Breast epithelium (tissue), 4 donors: ENCODE measurements at places on chromosomes 5 and 9. TPM values are rescaled to one million over a fixed set of nuclear protein-coding genes. Genes with fewer than 3 reads are reported as not detected.

GRCh38 chr5:94268226-94268625 is 350.2 kb downstream of the KIAA0825 start:
- no peaks in the 10 kb centered on the region for H3K4me1 ChIP-seq
- no peak overlapping the region for H3K4me3 ChIP-seq
- no peak for DNase-seq
- no peaks in the 10 kb centered on the region for H3K36me3 ChIP-seq
- no peak overlapping the region for H3K27ac ChIP-seq
- H3K27me3 ChIP-seq, result no peaks in the 10 kb centered on the region

DNA sequence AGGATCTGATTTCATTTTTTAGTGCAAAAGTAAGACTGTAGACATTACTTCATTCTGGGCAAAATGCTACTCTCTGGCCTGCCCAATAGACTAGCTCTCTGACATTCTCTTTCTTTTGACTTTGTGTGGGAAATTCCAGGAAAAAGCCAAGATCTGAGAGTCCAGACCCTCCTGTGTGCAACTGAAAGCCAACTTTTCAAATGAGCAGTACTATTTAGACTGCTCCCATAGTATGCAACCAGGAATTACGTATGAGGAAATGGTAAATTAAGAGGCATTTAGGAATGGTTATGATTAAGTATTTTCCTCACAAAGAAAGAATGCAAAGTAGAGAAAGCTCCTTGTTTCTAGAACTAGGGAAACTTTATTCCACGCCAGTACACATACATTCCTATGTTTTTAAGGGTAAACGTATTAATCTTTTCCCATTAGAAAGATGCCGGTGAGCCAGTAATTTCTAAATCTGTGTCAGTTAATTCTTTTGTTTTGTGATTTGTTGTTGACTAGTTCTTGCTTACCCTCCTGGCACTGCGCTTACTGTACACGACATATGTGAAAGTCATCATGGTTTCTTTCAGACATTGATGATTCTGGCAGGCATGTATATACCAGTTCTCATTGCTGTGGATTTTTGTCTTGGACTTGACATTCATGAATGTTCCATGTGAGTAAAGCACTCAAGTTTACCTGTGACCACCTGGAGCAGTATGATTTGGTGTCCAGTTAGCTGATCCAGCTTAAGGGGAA is 56.0 kb downstream of the AOPEP start:
- no peaks in the 10 kb centered on the region for H3K4me1 ChIP-seq
- no peak for DNase-seq
- no peak overlapping the region for H3K4me3 ChIP-seq
- H3K27ac ChIP-seq, result no peak overlapping the region
- H3K27me3 ChIP-seq, result no peaks in the 10 kb centered on the region

- no peak for DNase-seq
- H3K4me1 ChIP-seq, result no peaks in the 10 kb centered on the region
- no peaks in the 10 kb centered on the region for H3K36me3 ChIP-seq
- no peak overlapping the region for H3K4me3 ChIP-seq
Observed at GRCh38 chr5:1483856-1484729, 38.9 kb upstream of the SLC6A3 start.

Gene PPP3R2
- not detected for total RNA-seq

GRCh38 chr5:151208481-151208914 is 15.4 kb downstream of the CCDC69 start:
- peak overlapping the region; percentile 4 for H3K27ac ChIP-seq
- H3K4me3 ChIP-seq, result no peak overlapping the region

GRCh38 chr5:159768243-159768642 is 148.0 kb upstream of the ADRA1B start:
- H3K36me3 ChIP-seq, result no peaks in the 10 kb centered on the region
- peaks cover 4% of the 10 kb centered on the region for H3K4me1 ChIP-seq
- no peak for DNase-seq
- H3K27me3 ChIP-seq, result no peaks in the 10 kb centered on the region
- H3K4me3 ChIP-seq, result no peak overlapping the region
- no peak overlapping the region for H3K27ac ChIP-seq

Gene GALT
- 26.1 TPM for total RNA-seq

- no peak overlapping the region for H3K27ac ChIP-seq
- H3K4me3 ChIP-seq, result no peak overlapping the region
Observed at GRCh38 chr5:149913436-149914419, 30.9 kb downstream of the PDE6A start.

Gene CDK5RAP2
- 60.6 TPM for total RNA-seq

DNA sequence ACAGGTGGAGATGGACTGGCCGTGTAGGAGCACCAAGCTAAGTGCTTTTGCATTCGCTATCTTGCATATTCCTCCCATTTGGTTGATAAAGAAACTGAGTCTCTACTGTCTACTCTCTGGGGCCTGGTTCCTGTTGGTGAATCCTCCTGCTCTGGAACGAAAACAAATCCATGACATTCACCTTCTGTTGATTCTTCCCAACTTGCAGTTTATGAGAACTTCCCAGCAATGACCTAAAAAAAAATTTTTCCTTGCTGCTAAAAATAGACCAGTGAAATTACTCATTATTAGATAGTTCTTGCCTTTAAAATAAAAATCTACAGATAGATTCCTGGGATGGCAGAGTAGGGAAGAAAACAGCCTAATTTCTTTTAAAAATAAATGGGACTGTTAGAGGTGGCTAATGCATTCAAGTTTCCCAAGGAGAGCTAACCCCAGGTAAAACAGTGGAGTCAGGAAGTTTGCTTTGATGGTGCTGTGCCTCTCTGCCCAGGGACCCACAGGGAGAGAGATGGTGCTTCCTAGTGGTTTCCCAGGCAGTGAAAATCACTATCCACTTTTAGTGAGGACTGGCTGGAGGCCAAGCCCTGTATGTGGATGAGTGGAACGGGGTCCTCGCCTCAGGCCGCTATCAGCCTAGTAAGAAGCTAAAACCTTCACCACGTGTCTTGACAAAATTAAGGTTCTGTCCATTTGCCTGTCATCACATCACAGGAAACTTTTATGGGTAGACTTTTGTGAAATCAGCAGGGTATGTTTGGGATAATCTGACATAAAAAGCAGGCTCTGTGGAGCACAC is 68.4 kb upstream of the NR3C1 start:
- DNase-seq, result no peak
- no peaks in the 10 kb centered on the region for H3K4me1 ChIP-seq
- H3K36me3 ChIP-seq, result no peaks in the 10 kb centered on the region
- H3K4me3 ChIP-seq, result no peak overlapping the region

Gene GPX8
- 21.0 TPM for total RNA-seq

Gene C9orf50
- total RNA-seq, result not detected

- H3K4me1 ChIP-seq, result peaks cover 5% of the 10 kb centered on the region
- DNase-seq, result no peak
- peak overlapping the region; percentile 4 for H3K4me3 ChIP-seq
Observed at GRCh38 chr5:95808686-95809413, 13.7 kb downstream of the GLRX start.

- H3K4me3 ChIP-seq, result no peak overlapping the region
- no peak overlapping the region for H3K27ac ChIP-seq
- H3K27me3 ChIP-seq, result no peaks in the 10 kb centered on the region
- H3K36me3 ChIP-seq, result no peaks in the 10 kb centered on the region
- DNase-seq, result no peak
Observed at GRCh38 chr5:66223637-66224036, 79.5 kb downstream of the SREK1 start.

Gene CD274
- total RNA-seq, result 2.9 TPM

DNA sequence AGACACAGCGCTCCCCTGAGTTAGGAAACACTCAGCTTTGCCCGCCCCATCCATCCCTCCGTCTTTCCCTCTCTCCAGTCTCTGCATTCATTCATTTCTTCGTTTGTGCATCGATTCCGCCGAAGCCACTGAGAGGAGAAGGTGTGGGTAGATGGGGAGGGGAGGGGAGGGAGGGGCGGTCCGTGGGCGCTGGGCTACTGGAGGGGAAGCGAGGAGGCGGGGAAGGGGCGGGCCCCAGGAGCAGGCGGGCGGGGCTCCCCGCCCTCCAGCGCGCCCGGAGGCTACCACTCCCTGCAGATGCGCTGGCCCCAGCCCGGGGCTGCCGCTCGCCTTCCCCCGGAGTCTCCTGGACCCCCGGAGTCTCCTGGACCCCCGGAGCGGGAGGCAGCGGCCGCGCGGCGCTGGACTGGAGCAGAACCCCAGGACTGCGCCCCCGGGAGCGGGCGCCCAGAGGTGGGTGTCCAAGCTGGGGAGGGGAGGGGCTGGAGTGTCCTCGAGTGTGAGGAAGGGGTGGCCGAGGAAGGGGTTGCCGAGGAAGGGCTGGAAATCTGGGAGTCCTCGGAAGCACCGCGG is 159.5 kb downstream of the C9orf152 start:
- DNase-seq, result peak; percentile 26
- no peaks in the 10 kb centered on the region for H3K4me1 ChIP-seq
- H3K27me3 ChIP-seq, result no peaks in the 10 kb centered on the region
- H3K4me3 ChIP-seq, result peak overlapping the region; percentile 67
- H3K27ac ChIP-seq, result peak overlapping the region; percentile 71
- no peaks in the 10 kb centered on the region for H3K36me3 ChIP-seq

Gene SPATA31C1
- total RNA-seq, result not detected

Gene PKD2L2
- not detected for total RNA-seq

DNA sequence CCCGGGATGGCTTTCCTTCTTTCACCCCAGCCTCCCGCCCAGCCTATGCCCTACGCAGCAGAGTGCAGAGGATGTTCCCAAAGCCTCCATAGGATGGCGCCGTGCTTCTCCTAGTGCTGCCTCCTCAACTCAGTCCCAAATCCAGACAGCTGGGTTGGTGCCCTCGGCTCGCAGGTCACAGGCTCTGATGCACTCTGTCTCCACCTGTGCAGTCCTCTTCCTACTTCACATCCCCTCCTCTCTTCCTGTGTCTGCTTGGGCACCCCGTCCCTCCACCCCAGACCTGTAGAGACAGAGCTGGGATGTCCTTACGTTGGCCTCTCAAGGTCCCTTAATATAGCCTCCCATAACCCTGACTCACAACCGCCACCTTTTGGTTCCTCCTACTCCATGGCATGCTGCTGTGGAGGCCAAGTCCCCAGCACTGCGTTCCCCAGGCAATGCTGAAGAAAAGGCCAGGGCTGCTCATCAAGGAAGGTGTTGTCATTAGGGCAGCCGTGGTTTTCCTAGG is 314.4 kb downstream of the GADD45G start:
- no peak overlapping the region for H3K4me3 ChIP-seq
- no peak for DNase-seq
- no peaks in the 10 kb centered on the region for H3K4me1 ChIP-seq
- no peak overlapping the region for H3K27ac ChIP-seq

Gene RAD17
- total RNA-seq, result 24.1 TPM

Gene ADCY2
- 30.1 TPM for total RNA-seq

- H3K27me3 ChIP-seq, result no peaks in the 10 kb centered on the region
- no peaks in the 10 kb centered on the region for H3K4me1 ChIP-seq
- H3K36me3 ChIP-seq, result no peaks in the 10 kb centered on the region
- H3K4me3 ChIP-seq, result no peak overlapping the region
- no peak overlapping the region for H3K27ac ChIP-seq
Observed at GRCh38 chr5:122342256-122342655, 30.2 kb downstream of the SNCAIP start.

Gene PCDHGB2
- total RNA-seq, result 6.2 TPM

DNA sequence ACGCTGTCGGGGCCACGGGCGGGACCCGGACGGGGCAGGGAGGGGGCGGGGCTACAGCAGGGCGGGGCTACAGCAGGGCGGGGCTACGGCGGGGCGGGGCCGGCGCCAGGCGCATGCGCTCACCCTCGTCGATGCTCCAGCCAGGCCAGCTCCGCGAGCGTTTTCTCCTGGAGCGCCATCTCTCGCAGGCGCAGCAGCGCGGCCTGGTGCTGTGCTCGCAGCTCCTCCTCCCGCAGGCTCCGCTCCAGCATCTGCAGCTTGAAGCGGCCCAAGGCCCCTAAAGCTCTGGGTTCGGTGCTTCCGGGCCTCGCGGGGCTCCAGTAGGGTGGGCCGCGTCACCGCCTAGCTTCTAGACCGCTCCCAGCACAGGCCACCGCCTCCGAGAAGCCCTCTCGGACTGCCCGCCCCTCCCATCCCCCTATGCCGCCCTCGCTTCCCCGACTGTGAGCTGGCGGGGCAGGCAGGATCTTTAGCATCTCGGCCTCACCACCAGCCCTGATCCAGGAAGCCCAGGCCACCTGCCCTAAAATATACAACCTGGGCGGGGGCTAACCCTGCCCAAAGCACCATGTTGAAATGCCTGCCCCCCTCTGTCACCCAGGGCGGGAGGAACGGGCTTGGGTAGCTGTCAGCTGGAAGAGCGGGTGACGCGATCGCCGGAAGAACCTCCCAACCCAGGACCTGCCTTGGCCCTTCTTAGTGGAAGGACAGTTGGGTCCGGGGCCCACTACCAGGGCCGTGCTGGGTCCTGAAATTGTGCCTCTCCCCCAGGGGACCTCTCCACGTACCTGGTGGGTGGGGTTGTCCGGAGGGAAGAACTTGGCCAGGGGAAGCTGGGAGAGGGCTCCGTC is 21.9 kb upstream of the QSOX2 start:
- peak overlapping the region; percentile 35 for H3K4me3 ChIP-seq
- no peaks in the 10 kb centered on the region for H3K36me3 ChIP-seq
- H3K27me3 ChIP-seq, result no peaks in the 10 kb centered on the region
- H3K27ac ChIP-seq, result peak overlapping the region; percentile 9
- H3K4me1 ChIP-seq, result no peaks in the 10 kb centered on the region
- peak; percentile 65 for DNase-seq

- no peak overlapping the region for H3K27ac ChIP-seq
- H3K4me3 ChIP-seq, result no peak overlapping the region
- no peaks in the 10 kb centered on the region for H3K36me3 ChIP-seq
- no peak for DNase-seq
- no peaks in the 10 kb centered on the region for H3K27me3 ChIP-seq
Observed at GRCh38 chr5:40233268-40233667, 446.4 kb upstream of the PTGER4 start.

DNA sequence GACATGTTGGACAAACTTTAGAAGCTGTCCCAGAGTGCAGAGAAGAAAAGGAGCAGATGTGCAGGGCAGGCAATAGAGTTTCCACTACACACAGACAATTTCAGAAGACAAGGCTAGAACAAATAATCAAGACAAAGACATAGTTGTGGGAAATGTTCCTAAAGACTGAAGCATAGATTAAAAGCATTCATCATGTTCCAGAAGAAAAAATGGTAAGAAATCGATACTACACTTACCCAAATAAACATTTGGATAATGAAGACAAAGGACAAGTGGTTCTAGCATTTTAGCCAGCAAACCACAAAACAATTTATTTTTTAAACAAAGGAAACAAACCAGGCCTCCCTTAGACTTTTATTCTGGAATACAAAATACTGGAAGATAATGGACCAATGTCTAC is 97.9 kb downstream of the FSTL4 start:
- H3K27ac ChIP-seq, result no peak overlapping the region
- H3K36me3 ChIP-seq, result no peaks in the 10 kb centered on the region
- no peak for DNase-seq
- no peaks in the 10 kb centered on the region for H3K4me1 ChIP-seq
- H3K27me3 ChIP-seq, result no peaks in the 10 kb centered on the region
- H3K4me3 ChIP-seq, result no peak overlapping the region

DNA sequence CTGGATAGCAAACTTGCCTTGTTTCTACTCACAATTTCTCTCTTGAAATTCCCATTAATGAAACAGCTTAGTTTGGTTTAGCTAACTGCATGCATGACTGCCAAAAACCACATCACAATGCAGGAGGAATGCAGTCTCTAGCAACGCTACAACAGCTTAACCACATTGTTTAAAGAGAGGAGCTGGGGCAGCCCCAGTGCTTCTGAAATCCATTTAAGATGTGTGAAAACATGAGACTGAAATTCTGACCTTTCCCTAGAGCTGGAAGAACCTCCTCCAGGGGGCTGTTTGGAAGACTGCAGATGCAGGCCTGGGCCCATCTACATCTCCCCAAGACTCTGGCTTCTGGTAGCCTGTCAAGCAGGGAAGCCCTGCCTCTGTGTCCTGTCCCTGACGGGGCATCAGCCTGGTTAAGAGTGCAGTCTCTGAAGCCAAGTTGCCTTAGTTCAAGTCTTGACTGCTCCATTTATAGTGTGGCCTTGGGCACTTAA is 157.1 kb downstream of the ZNF462 start:
- no peak overlapping the region for H3K4me3 ChIP-seq
- peak overlapping the region; percentile 32 for H3K27ac ChIP-seq
- DNase-seq, result no peak
- H3K4me1 ChIP-seq, result no peaks in the 10 kb centered on the region
- no peaks in the 10 kb centered on the region for H3K36me3 ChIP-seq
